ENCODE measurements at places on chromosomes 5 and 9.

DNA sequence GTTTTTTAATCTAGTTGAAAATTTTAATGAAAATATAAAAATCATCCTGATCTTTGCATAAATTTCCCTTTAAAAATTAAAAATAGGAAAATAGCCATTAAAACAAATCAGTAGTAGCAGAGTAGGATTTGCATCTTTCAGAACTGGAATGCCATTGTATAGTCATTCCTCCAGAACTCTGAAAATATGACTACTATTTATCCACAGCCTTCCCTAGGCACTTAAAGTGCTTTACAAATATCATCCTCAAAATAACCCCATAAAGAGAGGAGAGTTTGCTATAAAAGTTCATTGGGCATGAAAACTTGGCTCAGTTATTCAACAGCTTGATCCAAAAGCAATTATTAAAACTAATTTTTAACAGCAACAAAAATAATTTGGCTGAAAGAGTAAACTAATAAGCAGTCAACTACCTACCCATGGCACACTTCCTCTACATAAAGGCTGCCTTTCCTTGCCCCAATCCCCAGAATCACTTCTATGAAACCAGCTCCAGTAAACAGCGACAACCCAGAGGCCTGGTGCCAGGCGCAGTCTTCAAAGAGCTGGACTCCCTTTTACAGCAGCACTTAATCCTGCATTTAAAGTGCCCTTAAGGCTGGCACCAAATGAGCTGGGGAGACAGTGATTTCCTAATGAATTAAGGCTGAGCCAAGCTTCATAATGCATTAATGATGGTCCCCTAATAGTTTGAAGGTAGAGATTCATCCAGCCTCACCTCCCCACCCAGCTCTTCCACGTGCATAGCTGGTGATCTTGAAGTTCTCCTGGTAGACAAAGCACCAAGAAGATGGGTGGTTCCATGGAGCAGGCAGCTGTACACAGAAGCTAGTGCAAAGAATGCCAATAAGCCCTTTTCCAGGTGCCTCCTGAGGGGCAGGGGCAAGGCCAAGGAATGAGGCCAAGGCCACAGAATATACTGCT lies 36.1 kb downstream of the LHFPL2 start:
- H3K4me1 ChIP-seq: peaks cover 15% of the 10 kb centered on the region
- DNase-seq: no peak
- H3K36me3 ChIP-seq: no peaks in the 10 kb centered on the region
- H3K27me3 ChIP-seq: no peaks in the 10 kb centered on the region
- no peak overlapping the region for H3K4me3 ChIP-seq

GRCh38 chr9:2576631-2577030 lies 45.0 kb upstream of the VLDLR start:
- no peaks in the 10 kb centered on the region for H3K36me3 ChIP-seq
- no peak overlapping the region for H3K4me3 ChIP-seq
- DNase-seq: no peak
- H3K4me1 ChIP-seq: peaks cover 10% of the 10 kb centered on the region
- H3K27ac ChIP-seq: no peak overlapping the region

DNA sequence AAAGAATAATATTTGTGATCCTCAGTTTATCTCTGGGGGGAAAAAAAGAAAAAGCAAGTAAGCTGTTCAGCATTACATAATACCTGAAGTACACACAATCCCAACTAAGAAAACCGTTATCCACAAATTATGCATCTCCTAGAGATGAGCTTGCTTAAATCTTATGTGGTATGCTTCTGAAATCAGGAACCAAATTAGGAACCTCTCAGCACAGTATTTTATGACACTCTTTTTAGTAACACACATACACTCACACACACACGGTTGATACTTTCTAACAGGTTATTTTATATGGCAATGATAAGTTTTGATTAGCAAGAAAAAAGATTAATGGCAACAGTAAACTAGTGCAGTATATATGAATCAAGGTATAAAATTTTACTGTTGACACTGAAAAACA lies 1.2 kb upstream of the ZNF510 start:
- H3K36me3 ChIP-seq: no peaks in the 10 kb centered on the region
- H3K27me3 ChIP-seq: no peaks in the 10 kb centered on the region
- peak overlapping the region; percentile 50 for H3K4me3 ChIP-seq
- H3K4me1 ChIP-seq: peaks cover 1% of the 10 kb centered on the region
- no peak for DNase-seq

DNA sequence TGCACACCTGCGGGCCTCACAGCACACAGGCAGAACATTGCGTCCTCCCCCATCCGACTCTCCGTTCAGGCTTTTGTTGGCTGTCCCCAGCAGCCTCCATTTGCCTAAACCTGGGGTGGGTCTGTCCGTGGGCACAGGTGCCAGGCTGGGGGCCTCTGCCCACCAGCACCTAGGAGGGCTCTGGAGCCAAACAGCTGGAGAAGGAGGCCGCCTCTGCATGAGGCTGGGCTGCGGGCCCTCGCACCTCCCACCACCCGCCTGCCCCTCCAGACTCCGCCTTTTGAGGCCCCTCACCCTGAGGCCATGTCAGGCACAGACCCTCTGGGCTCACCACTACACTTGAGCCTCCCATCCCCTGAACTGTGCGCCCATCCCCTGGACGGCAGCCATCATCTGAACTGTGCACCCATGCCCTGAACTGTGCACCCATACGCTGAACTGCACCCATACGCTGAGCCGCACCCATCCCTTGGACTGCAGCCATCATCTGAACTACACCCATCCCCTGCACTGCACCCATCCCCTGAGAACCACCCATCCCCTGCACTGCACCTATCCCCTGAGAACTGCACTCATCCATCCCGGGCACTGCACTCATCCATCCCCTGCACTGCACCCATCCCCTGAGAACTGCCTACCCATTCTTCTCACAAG lies 98.0 kb upstream of the OTULINL start:
- H3K36me3 ChIP-seq: no peaks in the 10 kb centered on the region
- DNase-seq: no peak
- H3K4me1 ChIP-seq: no peaks in the 10 kb centered on the region
- no peak overlapping the region for H3K4me3 ChIP-seq
- no peak overlapping the region for H3K27ac ChIP-seq
- no peaks in the 10 kb centered on the region for H3K27me3 ChIP-seq

GRCh38 chr5:71895546-71895945 lies 176.5 kb downstream of the CARTPT start:
- no peaks in the 10 kb centered on the region for H3K36me3 ChIP-seq
- no peak overlapping the region for H3K4me3 ChIP-seq
- DNase-seq: no peak
- no peak overlapping the region for H3K27ac ChIP-seq
- no peaks in the 10 kb centered on the region for H3K27me3 ChIP-seq

DNA sequence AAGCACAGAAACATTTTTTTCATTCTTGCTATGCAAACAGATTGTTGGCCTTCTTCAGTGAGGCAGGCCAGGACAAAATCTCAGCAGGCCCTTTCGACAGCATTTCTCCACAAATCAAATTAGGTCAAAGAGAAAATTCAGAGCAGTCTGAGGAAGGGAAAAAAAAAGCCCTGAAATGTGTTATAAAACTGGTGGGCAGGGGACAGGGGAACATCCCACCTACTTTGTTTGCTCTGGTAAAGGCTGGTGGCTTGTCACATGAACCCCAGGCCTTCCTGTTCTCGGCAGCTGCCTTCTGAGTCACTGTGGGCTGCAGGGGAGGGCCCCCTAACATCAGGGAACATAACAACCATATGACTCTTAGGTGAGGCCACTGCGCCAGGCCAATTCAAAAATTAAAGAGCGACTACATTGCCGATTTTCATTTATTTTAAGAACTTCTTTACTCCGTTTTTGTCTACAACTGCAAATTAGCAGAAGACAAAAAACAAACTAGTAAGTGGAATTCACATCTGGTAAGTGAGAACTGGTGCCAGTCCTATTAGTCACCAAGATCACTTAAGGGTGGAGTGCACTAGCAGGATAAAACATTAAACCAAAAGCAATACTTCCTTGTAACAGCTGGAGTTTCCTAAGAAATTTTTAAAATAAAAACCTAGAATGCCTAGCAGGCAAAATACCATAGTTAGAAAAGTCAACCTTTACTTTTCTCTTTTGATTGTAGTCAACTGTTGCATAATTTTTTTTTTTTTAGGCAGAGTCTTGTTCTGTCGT lies 46.2 kb upstream of the DENND4C start:
- H3K4me3 ChIP-seq: no peak overlapping the region
- H3K27me3 ChIP-seq: no peaks in the 10 kb centered on the region
- H3K4me1 ChIP-seq: peaks cover 9% of the 10 kb centered on the region
- peak; percentile 84 for DNase-seq
- peak overlapping the region; percentile 83 for H3K27ac ChIP-seq

All from ovary (tissue), 10 donors.